ENCODE measurements at places on chromosomes 1 and 21. TPM values are rescaled to one million over a fixed set of nuclear protein-coding genes. Genes with fewer than 3 reads are reported as not detected.

DNA sequence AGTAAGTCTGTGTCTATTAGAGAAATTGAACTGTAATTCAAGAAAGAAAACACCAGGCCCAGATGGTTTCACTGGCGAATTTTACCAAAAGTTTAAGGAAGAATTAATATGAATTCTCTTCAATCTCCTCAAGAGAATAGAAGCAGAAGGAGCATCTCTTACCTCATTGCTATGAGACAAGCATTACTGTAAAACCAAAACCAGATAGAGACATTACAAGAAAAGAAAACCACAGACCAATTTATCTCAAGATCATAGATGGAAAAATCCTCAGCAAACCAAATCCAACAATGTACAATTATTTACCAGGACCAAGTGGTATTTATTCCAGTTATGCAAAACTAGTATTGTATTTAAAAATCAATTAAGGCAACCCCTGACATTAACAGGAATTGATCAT, 160.6 kb downstream of the LIPI start:
- DNase-seq, result no peak

MTMR11 gene
- total RNA-seq, result 3.7 TPM

ASCL5 gene
- total RNA-seq, result not detected

DNA sequence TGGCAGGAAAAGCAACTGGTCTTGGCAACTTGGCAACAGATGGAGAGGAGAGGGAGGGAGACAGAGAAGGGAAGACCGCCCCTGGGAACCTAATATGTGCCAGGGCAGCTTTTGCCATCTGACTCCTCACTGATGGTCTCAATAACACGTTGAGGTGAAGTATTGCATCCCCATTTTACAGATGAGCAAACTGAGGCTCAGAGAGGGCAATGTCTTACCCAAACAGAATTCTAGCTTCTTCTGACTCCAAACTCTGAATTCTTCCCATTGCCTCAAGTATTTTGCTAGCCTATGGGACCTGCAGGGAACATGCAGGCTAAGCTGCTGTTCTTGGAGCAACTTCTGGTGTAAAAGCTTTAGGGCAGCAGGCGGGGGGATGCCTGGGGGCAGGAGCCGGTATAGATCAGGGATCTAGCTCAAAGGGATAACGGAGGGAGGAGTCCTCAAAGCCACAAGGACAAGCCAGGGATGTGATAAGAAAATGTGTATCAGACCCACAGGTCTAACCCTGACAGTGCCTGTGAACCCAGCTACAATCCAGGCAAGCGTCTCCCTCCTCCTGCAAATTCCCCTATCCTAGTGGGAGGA, 7.2 kb upstream of the GUCA2A start:
- no peak for DNase-seq

GRCh38 chr1:226293553-226293920, 15.4 kb downstream of the LIN9 start:
- no peak for DNase-seq

- no peak for DNase-seq
These were observed 12.8 kb upstream of the ZSCAN20 start for GRCh38 chr1:33459691-33460090.

AMY1B gene
- total RNA-seq, result not detected

DNA sequence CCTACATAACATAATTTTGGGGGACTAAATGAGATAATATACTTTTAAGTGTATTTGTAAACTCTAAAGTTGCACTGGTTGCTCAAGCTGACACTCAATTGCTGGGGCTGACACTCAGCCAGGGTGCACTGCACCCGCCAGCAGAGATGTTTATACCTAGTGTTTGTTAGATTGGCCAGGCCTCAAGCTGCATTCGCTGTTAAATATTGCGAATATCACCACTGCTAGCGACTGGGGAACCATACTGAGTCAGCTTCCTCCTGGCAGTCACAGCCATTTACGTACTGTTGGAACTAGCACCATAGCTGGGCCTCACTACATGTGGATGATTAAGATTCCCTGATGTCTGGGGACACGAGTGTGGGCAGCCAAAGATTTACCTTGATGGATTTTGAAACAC, 12.7 kb upstream of the RWDD3 start:
- DNase-seq, result peak; percentile 19

TNFRSF1B gene
- 3.7 TPM for total RNA-seq

CRYAA gene
- total RNA-seq, result not detected

C8A gene
- total RNA-seq, result not detected

DNA sequence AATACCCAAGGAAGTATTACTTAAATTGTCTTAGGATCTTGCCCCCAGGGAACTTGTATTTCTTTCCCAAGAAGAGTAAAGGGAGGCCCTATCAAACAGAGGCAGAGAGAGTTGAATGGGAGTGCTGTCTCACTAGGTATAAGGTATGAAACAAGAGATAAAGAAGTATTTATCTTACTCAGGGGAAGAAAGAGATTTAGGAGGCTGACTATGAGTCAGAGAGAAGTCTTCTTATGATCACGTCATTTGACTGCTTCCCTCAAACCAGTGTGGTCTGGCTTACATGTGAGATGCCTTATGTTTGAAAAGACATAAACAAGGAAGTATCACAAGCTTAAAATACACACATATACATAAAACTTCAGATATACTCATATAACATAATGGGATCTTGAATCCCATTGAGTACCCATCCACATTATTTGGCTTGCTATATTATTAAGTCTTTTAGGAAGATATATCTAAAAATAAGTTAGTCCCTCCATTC, 29.6 kb downstream of the DUSP10 start:
- peak; percentile 81 for DNase-seq

- peak; percentile 39 for DNase-seq
These were observed 35.3 kb upstream of the CLIC4 start for GRCh38 chr1:24709791-24710441.

CR1 gene
- total RNA-seq, result 0.03 TPM

GRCh38 chr1:219387211-219387610, 213.5 kb downstream of the LYPLAL1 start:
- DNase-seq, result no peak

DNA sequence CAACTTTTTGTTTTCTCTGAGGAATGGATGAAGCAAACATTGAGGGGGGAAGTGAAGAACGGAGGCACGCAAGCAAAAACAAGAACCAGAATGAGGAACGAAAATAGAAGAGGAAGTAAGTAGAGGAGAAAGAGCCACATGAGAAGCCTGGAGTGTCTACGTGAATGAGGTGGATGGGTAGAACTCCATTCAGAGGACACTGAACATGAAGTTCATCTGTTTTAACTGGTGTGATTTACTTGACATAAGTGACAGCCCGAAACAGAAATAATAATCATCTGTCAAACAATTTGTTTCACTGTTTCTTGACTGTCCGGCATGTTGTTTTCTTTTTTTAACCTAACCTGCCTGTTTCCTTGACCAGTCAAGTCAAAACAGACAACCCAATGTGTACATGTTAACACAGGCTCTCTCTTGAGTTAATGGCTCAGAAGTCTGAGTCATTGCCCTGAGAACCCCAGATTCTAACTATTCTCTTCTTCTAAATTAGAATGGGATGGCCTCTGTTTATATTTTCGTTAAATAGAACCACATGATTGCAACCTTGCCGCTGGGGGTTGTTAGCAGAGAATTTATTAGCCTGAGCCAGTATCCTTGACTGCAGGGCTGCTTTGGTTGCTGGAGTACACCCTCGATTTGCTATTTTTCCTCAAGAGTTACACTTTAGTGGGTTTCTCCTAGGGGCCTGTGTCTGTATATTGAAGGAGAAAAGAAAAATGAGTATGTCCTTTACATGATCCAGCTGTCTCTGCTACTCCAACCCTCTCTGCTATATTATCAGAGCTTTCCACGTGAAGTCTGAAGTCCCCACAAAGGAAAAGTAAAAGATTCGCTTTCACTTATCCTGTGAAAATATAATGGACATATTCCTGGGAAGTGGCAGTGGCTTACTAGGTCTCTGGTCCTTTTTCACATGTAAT, 151.7 kb downstream of the ZC3H11B start:
- DNase-seq, result no peak

- no peak for DNase-seq
These were observed 99.5 kb downstream of the FGGY start for GRCh38 chr1:59396387-59396786.
